ENCODE measurements at places on chromosomes 11 and 22.

DNA sequence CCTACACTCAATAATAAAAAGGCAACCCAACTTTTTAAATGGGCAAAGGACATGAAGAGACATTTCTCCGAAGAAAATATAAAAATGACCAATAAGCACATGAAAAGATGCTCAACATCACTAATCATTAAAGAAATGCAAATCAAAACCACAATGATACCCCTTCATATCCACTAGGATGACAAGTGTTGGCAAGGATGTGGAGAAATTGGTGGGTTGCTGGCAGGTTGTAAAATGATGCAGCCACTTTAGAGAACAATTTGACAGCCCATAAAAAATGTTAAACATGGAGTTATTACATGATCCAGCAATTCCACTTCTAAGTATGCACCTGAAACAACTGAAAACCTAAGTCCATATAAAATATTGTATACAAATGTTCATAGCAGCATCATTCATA lies 73.2 kb upstream of the LMO2 start:
- DNase-seq: no peak

DNA sequence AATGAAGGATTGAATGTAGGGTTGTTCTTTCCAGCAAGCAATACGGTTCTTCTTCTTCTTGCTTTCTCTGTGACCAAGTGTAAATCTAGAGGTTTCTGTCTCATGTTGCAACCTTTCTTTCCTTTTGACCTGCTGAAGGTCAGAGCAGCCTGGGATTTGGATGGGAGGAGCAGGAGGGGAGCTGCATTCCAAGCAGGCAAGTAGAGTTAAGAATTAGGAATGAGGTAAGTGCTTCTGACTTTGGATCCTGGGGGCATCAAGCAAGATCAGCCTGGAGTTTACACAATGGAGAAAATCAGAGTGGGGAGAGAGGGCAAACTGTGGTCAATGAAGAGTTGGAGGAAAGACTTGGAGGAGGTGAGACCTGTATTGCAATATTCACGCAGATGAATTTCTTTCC lies 225.6 kb upstream of the ZBED5 start:
- no peak for DNase-seq

DNA sequence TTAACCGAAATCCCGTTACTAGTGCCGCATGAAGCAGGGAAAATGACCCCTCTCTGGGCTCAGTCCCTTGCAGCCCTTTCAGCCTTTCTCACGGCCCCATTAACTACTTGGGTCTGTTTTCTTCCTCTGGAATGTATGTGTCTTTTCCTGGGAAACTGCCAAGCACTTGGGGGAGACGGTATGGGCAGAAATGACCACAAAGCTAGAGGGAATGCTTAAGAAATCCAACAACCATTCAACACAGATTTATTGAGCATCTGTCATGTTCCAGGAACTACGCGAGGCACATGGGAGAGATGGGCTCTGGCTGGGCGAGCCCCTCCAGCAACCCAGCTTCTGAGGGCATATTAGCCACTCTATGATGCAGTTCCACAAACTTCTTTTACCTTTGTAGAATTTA lies 462.6 kb downstream of the BUD13 start:
- DNase-seq: no peak

DNA sequence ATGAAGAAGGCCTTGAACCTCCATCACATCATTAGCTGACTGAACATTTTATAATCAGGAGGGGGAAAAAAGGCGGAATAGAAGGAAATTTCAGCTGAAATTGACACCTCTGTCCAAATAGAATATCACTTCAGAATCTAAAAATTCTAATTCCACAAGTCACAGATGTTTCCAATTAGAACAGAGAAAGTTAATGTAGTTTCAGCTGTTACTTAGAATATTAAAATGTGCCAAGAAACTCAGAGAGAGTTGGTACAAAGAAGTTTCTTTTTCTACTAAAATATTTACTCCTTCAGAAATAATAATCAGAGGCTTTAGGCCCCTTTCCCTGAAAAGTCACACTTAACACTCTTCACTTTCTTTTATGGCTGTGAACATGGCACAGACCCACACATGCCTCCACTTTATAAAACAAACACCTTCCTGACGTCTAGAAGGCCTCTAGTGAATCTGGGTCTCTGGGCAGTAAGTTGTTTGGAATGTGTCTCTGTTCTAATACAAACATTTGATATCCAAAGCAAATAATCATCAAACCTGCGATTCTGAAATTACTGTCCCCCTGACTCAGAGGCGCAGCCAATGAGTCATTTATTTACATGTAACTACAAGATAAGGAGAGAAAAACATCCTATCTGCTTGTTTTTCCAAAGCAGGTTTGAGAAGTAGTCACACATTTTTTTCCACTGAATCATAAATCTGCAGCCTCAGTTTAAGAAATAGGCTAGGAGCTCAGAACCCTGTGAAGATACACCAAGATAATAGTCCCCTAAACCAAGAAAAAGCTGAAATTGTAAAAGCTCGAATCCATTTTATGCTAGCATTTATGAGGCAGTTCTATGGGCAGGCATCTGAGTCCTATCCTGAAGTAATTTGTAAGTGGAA lies 148.4 kb downstream of the ME3 start:
- DNase-seq: no peak

DNA sequence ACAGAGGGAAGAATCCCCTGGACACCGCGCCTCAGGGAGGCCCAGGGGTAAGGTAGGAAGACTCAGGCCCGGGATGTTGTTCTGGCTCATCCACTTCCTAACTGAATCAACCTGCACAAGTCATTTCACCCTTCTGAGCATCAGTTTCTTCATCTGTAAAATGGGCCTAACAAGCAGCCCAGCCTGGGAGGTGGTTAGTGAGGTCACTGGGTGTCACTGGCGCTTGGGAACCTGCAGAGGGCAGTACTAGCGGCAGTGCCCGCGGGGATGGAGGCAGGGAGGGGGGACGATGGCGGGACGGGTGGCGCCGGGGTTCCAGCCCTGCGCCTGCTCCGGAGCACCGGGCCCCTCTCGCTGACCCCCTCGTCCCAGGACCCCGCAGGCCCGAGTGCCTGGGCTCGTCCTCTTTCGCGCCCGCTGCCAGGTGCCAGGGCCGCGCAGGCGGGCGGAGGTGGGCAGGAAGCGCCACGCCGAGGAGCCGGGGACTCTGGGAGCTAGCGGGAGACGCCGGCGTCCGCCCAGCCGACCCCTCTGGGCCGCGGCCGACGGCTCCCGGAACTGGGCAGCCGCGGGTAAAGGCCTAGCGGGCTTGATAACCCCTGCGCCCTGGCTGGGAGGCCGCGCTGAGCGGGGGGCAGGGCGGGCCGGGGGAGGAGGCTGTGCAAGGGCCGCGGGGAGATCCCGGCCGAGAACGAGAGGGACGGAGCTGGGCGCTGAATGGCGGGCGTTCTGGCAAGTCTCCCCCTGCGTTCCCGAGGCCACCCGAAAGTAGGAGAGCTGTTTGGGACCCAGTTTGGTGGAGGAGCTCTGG lies at the start of gene NLRX1:
NLRX1 (plus strand) TSS at position 255 of the 811 bp plus-strand sequence. CDS start 2,679 bp downstream, outside the sequence.
- peak; percentile 84 for DNase-seq

DNA sequence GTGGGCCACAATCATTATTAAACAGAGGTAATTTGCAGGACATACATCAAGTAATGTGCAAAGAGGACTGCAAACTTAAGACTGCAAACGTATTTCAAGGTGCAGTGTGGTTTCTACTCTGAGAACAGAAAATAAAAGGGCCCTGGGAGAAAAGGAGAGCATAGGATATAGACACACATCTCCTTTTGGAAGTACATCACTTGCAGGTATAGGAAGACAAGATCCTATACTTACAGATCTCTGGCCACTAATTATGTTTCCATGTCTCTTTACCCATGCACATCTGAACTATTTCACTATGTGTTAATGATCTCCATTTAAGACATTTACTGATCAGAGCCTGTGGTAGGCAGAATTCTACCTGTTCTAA lies 47.7 kb downstream of the PIWIL3 start:
- DNase-seq: no peak

DNA sequence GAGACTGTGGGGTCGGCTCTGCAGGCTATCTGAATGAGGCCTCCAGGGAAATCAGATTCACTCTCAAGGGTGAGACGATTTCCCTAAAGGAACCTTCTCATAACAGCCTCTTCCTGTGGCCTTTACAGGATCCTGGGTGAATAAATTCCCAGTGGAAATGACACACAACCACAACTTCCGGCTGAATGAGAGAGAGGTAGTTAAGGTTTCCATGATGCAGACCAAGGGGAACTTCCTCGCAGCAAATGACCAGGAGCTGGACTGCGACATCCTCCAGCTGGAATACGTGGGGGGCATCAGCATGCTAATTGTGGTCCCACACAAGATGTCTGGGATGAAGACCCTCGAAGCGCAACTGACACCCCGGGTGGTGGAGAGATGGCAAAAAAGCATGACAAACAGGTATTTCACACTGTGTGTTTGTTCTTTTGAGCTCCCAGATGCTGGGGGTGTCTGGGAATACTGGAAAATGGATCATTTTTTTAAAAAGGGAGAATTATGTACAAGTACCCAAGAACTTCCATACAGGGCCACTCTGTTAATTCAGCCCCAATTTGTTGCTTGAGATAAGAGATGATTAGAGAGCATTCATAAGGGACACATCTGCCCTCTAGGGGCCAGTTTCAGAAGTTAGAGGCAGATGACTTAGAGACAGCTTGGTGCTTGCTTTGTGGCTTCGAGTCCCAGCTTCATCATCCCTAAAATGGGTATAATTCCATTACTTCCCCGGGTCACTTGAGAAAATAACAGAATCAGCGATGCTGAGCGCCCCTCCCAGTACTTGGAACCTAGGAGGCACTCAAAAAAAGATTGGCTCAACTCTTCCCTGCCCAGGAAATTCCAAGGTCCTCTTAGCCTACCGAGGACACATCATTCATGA lies 10.2 kb downstream of the SERPIND1 start:
- peak; percentile 38 for DNase-seq

DNA sequence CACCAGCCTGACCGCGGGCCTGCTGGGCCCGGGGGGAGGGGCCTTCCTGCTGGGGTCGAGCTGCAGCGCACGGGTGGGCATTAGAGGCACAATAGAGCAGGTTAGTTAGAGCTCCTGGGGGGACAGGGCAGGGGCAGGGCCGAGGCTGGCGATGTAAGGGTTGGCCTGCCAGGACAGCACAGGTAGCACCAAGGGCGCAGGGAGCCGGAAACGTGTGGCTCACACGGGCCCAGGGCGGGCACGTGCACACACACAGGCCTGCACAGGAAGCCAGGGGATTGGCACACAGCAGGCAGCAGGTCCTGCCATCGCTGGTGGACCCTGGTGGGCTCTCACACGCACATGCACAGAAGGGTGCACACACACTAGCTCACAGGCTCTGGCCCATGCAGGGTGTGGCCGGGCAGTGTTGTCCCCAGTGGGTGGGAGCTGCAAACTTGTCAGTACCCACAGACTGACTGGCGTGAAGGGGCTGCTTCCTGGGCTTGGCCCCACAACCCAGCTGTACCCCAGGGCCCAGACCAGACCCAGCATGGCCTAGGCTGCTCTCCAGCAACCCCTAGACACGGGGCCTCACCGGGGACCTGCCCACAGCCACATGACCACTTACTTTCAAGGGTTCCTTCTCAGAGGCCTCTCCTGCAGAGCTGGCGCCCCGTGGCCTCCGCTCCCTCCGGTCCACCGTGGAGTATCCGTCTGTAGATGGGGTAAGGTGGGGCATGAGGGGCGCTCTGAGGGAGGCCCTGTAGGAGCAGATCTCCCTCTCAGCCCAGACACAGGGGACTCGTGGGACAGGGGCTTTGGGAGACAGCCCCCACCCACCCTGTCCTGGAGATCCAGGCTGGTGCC lies 29.9 kb upstream of the TXNRD2 start:
- no peak for DNase-seq

- no peak for DNase-seq
Measured at GRCh38 chr22:46007003-46007847, 30.3 kb upstream of the WNT7B start.

DNA sequence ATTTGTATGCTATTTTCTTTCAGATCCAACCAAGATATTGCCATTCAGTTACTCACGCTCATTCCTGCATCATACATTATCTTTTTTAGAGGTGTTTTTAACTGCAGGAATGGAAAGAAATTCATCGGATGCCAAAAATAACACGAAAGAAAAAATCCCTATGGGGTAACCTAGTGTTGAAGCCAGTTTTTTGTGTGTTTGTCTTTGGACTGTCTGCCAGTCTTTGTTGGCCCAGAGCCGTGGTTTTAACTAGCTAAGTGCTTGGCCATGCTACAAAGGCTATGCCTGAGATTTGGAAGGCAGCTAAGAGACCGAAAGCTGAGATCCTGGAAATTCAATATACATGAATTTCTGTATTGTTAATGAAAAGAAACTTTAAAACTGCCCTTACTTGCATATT lies 309.8 kb upstream of the CNTN5 start:
- no peak for DNase-seq

DNA sequence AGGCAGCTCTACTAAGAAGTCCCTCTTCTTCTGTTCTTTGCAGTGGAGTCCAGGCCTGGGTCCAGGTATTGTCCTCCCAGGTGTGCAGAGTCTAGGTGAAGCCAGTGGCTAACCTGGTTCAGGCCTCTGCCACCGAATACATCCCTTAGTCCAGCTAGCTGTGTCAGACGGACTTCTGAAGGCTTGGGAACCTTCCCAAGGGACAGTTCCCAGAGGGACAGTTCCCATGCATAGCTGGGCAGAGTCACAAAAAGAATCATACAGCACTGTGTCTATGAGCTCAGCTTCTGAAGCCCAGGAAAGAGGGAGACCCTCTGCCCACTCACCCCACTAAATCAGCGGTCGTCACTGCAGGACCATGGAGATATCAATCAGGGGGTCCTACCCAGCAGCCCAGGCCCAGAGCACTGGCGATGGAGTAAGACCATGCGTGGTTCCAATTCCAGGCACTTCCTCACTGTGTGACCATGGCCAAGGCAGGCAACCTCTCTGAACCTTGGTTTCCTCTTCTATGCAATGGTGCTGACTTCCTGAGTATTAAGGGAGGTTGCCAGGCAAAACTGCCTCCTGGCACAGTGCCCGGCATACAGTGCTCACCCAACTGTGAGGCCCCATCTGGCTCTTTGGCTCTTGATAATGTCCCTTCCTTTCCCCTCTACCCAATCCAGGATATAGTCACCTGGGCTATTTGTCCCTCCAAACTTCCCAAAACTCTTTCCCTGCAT lies 3.4 kb downstream of the MS4A10 start:
- DNase-seq: no peak

- DNase-seq: no peak
Measured at GRCh38 chr11:119346605-119347004, at the start of gene MFRP. Gene MFRP (minus strand): TSS chr11:119346705. CDS start chr11:119346513, 192 bp downstream.

DNA sequence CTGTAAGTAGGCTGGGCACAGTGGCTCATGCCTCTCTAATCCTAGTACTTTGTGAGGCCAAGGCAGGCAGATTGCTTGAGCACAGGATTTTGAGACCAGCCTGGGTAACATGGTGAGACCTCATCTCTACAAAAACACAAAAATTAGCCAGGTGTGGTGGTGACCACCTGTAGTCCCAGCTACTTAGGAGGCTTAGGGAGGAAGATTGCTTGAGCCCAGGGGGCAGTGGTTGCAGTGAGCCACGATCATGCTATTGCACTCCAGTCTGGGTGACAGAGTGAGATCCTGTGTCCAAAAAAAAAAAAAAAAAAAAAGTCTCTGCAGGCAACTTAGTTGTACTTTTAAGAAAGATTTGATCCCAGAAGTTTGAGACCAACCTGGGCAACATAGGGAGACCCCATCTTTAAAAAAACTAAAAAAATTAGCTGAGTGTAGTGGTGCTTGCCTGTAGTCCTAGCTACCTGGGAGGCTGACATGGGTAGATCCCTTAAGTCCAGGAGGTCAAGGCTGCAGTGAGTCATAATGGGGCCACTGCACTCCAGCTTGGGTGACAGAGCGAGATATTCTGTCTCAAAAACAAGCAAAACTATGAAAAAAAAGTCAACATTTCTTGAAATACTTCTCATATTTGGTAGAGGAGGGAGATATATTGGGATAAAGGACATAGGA lies 10.5 kb downstream of the ATM start:
- no peak for DNase-seq

All from activated CD4-positive, alpha-beta T cell treated with anti-CD3 and anti-CD28 coated beads, Interleukin-2, amount 50 U/mL, for 24 hours (primary cell).